ENCODE measurements at places on chromosomes 13 and 19. TPM values are rescaled to one million over a fixed set of nuclear protein-coding genes. Genes with fewer than 3 reads are reported as not detected.

Gene IZUMO2
- not detected for total RNA-seq

GRCh38 chr13:20222553-20222952, 9.6 kb downstream of the GJB6 start:
- DNase-seq, result no peak

GRCh38 chr19:40503320-40503695, 36.5 kb downstream of the SPTBN4 start:
- no peak for DNase-seq

Gene DOCK6
- total RNA-seq, result 42.0 TPM

DNA sequence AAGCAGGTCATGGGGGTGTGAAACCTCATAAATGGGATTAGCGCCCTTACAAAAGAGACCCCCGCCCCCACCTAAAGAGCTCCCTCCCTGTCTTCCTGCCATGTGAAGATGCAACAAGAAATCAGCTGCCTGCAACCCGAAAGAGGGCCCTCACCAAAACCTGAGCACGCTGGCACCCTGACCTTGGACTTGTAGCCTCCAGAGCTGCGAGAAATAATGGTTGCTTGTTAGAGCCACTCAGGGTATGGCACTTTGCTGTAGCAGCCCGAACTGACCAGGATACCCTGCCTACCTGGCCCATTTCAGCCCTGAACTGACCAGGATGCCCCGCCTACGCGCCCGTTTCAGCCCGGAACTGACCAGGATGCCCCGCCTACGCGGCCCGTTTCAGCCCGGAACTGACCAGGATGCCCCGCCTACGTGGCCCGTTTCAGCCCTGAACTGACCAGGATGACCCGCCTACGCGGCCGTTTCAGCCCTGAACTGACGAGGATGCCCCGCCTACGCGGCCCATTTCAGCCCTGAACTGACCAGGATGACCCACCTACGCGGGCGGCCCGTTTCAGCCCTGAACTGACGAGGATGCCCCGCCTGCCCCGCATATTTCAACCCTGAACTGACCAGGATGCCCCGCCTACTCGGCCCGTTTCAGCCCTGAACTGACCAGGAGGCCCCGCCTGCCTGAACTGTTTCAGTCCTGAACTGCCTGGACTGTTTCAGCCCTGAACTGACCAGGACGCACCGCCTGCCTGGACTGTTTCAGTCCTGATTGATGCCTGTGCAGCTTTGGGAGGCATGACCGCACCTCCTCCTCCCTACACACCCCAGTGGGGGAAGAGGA, 120.0 kb downstream of the UQCRFS1 start:
- no peak for DNase-seq

Gene STOML3
- not detected for total RNA-seq

DNA sequence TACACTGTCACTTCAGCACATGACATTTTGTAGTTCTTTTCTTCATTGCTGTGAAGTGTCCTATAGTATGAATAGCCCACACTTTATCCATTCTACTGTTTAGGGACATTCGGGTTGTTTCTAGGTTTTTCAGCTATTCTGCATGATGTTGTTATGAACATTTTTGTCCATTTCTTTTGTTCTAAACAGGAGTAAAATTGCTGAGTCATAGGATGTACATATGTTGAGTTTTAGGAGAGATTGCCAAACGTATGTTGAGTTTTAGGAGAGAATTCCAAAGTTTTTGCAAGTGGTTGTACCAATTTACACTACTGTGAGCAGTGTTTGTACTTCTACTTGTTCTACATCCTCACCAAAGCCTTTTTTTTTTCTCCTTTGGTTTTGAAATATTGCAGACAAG, 115.0 kb downstream of the MTUS2 start:
- DNase-seq, result no peak

GRCh38 chr19:47991191-47991808, 670 bp downstream of the BSPH1 start:
- DNase-seq, result no peak

Gene SH2D3A
- 0.33 TPM for total RNA-seq

Gene RPL18A
- total RNA-seq, result 1,624 TPM

- no peak for DNase-seq
Measured at GRCh38 chr19:41904118-41904870, 21.3 kb downstream of the ARHGEF1 start.

Gene ZNF285
- total RNA-seq, result 6.3 TPM

DNA sequence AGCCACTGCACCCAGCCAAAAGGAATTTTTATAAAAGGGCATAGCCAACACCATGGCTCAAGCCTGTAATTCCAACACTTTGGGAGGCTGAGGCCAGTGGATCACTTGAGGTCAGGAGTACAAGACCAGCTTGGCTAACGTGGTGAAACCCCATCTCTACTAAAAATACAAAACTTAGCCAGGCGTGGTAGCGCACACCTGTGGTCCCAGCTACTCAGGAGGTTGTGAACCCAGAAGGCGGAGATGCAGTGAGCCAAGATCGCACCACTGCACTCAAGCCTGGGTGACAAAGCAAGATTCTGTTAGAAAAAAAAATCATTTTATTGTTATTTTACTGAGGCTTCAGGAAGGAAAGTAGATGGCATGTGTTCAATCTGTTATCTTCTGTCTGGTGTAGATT, 31.3 kb upstream of the FOXO1 start:
- no peak for DNase-seq

DNA sequence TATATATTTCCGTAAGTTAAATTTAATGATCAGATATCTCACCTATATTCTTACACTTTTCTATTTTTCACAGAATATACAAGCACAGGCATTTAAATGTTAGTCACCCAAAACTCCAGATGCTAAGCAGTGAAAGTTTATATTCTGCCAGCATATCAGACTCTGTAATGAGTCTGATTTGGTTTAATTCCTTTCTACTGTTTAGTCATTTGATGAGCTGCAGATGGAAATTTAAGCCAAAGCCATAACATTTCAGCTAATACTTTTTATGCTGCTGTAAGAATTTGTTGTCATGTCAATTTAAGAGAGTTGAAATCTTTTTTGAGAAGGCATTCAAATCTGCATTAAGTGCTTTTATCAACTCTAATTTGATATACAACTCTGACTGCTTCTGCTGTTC, 8.0 kb downstream of the FRY start:
- no peak for DNase-seq

GRCh38 chr13:100951016-100951415, 276.4 kb upstream of the TMTC4 start:
- DNase-seq, result no peak

Data from esophagus muscularis mucosa (tissue), 4 donors.